ENCODE measurements at places on chromosomes 2 and 18.

DNA sequence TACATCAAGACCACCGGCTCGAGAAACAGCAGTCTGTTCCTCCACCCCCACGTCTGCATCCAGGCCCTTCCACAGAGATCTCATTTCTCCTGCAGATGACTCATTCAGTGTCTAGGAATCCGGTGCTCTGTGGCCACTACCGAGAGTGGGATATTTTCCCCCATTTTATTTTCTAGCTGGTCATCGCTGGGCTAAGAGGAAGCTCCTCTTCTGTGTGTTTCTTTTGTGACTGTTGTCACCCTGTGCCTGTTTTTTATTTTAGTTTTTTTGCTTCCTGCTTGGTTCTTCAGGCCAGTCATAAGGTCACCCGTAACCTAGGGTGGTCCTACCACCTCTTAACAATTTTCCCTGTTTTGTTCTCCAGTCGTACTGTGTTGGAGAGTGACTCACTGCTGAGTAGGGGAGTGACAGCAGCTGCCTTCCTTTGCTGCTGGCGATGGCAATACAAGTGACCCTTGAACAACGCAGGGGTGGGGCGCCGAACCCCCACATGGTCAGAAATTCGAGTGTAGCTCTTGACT is 6.7 kb downstream of the RAMP1 start:
- no peak for DNase-seq

DNA sequence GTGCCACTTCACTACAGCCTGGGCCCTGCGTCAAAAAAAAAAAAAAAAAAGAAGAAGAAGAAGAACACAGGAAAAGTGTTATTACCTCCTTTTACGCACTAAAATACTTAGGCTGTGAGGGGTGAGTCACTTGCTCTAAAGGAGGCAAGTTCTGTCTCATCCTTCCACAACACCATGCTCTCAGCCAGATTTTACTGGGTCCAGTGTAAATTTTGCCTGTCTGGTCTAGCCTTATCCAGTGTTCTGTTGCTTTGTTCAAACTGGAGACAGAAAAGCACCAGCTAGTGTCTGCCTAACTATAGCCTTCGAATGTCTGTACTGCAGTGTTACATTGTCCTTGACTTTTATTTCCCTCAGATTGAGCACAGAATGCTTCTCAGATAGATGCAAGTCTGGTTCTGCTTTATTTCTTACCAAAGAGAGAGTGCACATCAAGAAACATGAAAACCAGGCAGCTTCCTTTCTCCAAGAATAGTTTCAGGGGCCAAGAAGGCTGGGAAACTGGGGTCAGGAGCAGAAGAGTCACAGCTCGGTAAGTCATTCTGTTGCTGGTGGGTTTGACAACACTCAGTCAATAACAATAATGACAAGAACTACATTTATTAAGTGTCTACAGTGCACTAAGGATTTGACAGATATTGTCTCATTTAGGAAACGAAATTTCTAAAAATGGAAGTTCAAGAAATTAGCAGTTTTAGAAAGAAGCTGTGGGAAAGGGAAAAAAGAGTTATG is 3.1 kb upstream of the MSGN1 start:
- DNase-seq = no peak

DNA sequence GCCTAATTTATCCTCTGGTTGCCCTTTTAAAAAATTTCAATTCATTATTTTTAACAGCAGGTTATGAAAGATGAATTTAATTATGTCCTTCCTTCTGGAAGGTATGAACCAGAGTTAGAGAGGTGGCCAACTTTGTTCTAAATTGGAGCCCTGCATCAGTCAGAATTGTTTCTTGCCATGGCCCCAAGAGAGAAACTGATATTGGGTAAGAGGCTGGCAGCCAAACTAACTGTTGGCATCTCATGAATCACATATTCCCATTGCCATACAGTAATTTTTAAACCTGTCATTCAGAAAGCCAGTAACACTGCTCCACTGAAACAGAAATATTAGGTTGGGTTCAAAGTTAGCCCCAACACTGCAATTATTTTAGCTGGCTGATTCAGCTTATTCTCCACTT is 67.4 kb downstream of the SMAD2 start:
- DNase-seq = no peak

GRCh38 chr2:195520671-195521155 is 136.3 kb upstream of the SLC39A10 start:
- no peak for DNase-seq

- DNase-seq = no peak
Observed at GRCh38 chr18:24420551-24420950, 5.9 kb upstream of the IMPACT start.

DNA sequence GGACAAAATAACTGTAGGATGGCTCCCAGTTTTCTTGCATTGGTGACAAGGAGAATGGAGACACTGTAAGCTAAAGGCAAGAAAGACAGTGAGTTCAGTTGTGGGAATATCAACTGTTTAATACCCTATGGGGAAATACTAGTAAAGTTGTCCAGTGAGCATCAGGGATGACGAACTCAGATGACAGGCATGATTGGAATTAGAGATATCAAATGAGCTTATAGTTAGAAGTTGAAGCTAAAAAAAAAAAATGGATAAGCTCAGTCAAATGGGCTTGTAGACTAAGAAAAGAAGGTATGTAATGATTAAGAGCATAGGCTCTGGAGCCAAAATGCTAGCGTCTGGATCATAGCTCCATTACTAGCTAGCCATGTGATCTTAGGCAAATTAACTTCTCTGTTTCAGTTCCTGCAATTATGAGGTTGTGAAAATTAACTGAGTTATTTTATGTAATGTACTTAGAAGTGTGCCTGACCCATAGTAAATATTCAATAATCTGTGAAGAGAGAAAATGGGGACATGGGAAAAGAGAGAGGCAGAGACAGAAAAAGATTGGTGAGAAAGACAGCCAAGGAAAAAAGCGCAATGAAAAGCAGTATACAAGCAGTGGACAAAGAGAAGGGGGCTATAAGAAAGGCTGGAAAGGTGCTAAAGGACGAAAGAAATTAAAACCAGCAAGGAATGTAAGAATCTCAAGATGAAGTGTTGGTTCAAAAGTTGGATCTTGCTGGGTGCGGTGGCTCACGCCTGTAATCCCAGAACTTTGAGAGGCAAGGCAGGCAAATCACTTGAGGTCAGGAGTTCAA is 95.7 kb upstream of the SLC39A10 start:
- no peak for DNase-seq

DNA sequence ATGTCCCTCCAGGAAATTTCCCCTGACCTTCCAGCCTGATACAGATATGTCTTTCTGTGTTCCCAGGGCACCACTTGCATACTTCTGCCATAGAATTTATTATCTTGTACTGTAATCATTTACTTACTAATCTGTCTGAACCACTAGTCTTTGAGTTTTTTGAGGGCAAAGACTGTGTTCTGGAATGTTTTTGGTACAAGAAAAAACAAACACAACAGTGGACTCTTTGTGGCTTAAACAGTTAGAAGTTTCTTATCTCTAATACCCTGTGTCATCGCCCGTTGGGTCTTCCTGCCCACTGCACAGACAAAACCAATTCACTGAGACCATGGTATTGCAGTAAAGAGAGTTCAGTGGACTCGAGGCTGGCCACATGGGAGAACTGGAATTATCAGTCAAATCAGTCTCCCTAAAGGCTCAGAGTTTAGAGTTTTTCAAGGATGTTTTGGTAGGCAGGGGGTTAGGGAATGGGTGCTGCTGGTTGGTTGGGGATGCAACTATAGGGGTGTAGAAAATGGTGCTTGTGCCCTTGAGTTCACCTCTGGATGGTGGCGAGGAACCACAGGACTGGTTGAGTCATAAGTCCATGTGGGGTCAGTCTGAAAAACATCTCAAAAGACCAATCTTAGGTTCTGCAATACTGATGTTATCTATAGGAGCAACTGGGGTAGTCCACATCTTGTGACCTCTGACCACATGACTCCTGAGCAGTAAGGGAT is 20.3 kb downstream of the RALB start:
- DNase-seq = no peak

DNA sequence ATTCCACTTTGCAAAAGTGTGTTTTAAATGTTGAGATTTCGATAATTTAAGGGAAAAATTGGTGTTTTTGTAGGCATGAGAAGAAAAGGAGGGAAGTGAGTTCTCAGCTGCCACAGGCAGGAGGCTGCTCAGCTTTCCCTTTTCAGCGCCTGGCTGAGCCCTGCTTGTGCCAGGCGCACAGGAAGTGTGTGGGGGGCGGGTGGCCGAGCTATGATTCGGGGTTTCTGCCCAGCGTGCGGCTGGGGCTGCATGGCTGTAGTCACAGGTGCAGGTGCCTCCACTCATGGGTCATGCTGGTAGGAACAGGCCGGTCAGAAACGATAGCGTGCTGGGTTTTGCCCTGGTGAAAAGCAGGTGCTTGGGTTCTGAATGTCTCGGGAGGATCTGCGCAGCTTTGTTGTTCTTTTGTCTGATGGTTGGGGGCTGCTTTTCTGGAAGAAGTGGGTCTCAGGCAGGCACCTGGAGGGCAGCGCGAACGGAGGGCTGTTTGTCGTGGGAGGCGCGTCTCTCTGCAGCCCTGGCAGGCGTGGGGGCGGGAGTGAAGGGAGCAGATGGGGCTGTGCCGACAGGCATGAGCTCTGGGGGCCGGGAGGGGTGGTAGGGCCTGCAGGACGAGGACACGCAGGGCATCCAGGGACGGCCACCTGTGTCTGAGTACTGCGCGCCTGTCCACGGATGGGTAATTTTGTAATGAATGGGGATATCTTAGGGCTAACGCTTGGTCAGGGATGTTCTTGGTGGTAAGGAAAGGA is 2.1 kb downstream of the KCNG2 start:
- no peak for DNase-seq

- DNase-seq = no peak
Observed at GRCh38 chr2:50419778-50420177, 612.2 kb downstream of the NRXN1 start.

DNA sequence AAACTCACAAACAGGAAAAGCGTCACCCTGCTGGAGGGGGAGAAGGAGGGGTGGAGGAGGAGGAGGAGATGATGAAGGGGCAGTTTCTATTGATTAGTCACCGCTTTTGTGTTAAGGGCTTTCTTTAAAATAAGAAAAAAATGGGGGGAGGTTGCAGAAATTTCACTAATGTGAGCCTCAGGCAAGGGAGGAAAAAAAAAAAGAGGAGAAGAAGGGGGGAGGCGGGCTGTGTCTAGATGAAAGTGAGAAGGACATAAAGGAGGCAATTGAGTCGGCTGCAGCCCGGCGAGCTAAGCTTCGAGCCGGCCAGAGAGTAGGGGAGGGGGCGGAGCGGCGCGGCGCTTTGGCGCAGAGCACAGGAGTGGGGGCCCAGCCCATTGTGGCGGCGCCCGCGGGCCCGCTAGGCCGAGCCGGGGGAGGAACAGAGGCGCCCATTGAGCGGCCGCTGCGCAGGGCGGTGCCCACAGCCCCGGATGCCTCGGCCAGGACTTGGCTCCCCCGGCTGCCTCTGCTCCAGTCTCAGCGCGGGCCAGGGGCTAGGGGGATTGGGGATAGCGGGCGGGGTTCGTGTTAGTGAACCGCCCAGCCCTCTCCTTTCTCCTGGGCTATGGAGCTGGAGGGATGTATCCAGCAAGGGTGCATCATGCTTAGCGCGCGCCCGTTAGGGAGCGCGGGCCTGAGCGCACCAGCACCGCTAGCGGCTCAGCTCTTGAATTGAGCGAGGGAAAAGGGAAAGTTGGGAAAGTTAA is 7.9 kb downstream of the PAX3 start:
- DNase-seq = no peak

DNA sequence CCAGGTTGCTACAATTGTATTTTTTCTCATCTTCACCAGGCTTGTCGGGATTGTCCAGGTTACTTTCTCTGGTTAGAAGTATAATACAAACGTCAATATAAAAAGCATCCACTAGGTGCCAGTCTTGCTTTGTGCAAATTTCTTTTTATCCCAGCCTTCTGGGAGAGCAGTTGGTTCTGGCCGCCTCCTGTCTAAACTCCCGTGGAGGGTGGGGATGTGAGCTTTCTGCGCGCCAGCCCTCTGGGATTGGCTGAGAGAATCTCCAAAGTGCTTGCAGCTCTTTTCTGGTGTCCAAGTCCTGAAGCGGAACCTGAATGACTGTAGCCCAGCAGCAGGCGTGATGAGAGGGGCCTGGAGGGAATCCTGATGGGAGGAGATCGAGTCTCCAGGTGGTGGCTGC is 22.4 kb upstream of the TOGARAM2 start:
- DNase-seq = peak; percentile 53

DNA sequence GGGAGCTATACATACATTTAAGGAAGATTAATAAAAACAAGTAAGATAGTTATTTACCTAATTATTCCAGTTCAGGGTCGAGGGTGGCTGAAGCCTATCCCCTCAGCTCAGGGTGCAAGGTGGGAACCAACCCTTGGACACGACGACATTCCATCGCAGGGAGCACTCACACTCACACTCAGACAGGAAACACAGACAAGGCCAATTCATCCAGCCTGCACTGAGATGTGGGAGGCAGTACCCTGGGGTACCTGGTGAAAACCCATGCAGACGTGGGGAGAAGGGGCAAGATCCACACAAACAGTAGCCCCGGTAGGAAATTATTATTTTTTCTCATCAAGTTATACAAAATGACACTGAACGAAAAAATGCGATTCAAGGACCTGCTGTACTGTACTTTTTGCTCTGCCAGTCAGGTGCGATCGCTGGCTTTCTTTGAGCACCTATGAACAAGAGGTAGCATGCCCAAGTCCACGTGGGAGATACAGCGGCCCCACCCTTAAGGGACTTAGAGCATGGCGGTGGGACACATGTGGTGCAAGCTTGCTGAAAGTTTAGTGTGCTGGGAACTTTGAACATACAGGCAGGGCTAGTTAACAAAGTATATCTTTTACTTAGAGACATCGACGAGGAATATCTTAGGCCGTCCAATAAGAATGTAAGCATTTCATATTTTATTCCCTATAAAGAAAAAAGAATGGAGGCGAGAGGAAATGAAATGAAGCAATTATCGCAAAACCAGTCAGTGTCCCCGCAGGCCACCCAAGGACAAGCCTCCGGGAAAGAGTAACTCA is 624 bp downstream of the METTL8 start:
- DNase-seq = peak; percentile 73

- no peak for DNase-seq
Observed at GRCh38 chr2:174335988-174336500, 1.3 kb downstream of the SP9 start.

All from colonic mucosa (tissue), 4 donors.